LHCN-M2 (cell line): ENCODE measurements at places on chromosomes 7 and 10. TPM values are rescaled to one million over a fixed set of nuclear protein-coding genes. Genes with fewer than 3 reads are reported as not detected.

Gene PIK3AP1
- 0.11 TPM in 1 of 2 replicates, not detected in the other for total RNA-seq

Gene HIF1AN
- 6.3 and 8.9 TPM in 2 replicates for total RNA-seq

Gene GAD2
- not detected in 2 replicates for total RNA-seq

Gene OR6V1
- total RNA-seq, result not detected in 2 replicates

Gene TAS2R3
- total RNA-seq, result 0.19 and 0.34 TPM in 2 replicates

Gene SNCG
- 4.4 and 5.0 TPM in 2 replicates for total RNA-seq

Gene CRTAC1
- total RNA-seq, result not detected in 2 replicates

Gene DRGX
- not detected in 2 replicates for total RNA-seq

Gene TAS2R41
- not detected in 2 replicates for total RNA-seq
